ENCODE measurements at places on chromosomes 3 and 15. TPM values are rescaled to one million over a fixed set of nuclear protein-coding genes. Genes with fewer than 3 reads are reported as not detected.

- H3K27me3 ChIP-seq, result no peaks in the 10 kb centered on the region
- no peaks in the 10 kb centered on the region for H3K36me3 ChIP-seq
- DNase-seq, result no peak
- H3K4me1 ChIP-seq, result peaks cover 27% of the 10 kb centered on the region
- H3K4me3 ChIP-seq, result no peak overlapping the region
These were observed 413.3 kb downstream of the NAALADL2 start for GRCh38 chr3:175272392-175272791.

The FSIP1 gene
- total RNA-seq, result 1.6 TPM

DNA sequence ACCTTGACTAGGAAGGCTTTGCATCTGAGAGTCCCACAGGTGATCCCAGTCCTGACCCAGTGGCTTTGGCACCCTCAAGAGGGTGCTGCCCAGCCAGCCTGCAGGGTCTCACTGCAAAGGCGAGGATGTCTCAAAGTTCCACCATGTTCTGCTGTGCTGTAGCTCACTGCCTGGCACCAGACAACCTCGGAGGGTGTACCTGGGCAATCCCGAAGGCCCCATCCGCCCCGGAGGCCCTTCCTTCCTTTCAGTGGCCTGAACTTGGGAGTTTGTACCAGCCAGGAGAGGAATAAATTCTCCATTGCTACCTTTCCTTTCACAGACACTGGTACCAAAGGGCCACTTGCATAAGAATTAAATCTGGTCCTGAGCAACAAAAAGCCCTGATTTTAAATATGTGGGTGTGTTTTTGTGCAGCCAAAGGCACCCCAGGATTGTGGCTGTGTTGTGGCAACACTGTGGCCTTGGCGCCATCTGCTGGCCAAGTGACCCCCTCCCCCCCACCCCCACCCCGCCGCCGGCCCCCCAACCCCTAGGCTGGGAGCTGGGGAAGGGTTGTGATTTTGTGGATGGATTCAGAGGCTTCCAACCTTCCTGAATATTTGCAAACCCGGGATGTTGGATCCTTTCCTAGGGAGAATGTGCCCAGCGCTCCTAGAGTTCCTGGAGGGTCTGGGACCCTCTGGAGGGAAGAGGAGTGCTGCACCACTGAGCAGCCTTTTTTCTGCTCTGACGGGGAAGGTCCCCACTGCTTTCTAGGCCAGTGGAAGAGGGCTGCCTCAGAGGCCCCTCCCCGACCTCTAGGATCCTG is 9.7 kb upstream of the PTPN23 start:
- peaks cover 3% of the 10 kb centered on the region for H3K27me3 ChIP-seq
- peak; percentile 16 for DNase-seq
- peaks cover 8% of the 10 kb centered on the region for H3K4me1 ChIP-seq
- no peaks in the 10 kb centered on the region for H3K36me3 ChIP-seq
- no peak overlapping the region for H3K4me3 ChIP-seq

The GRAMD1C gene
- total RNA-seq, result 5.8 TPM

GRCh38 chr15:35000511-35000910 is 12.4 kb upstream of the ZNF770 start:
- no peaks in the 10 kb centered on the region for H3K36me3 ChIP-seq
- DNase-seq, result peak; percentile 75
- H3K4me3 ChIP-seq, result no peak overlapping the region

The ARNT2 gene
- 15.1 TPM for total RNA-seq

DNA sequence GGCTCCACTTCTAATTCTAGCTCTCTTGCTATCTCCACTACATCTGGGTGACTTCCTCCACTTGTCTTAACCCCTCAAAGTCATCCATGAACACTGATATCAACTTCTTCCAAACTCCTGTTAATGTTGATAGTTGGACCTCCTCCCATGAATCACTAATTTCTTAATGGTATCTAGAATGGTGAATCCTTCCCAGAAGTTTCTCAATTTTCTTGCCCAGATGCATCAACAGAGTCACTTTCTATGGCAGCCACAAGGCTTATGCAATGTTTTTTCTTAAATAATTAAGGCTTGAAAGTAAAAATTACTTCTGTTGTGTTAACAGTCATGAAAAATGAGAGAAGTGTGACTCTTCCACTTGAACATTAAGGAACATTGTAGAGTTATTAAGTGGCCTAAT is 164.3 kb downstream of the PCCB start:
- H3K36me3 ChIP-seq, result peaks cover 4% of the 10 kb centered on the region
- H3K4me3 ChIP-seq, result no peak overlapping the region
- H3K27ac ChIP-seq, result peak overlapping the region; percentile 17

GRCh38 chr3:195241592-195242355 is 29.2 kb downstream of the XXYLT1 start:
- no peaks in the 10 kb centered on the region for H3K27me3 ChIP-seq
- H3K4me1 ChIP-seq, result no peaks in the 10 kb centered on the region
- H3K4me3 ChIP-seq, result no peak overlapping the region
- no peak for DNase-seq

GRCh38 chr15:68210821-68211655 is 5.9 kb upstream of the CALML4 start:
- DNase-seq, result peak; percentile 32
- no peaks in the 10 kb centered on the region for H3K4me1 ChIP-seq
- no peaks in the 10 kb centered on the region for H3K36me3 ChIP-seq
- no peak overlapping the region for H3K4me3 ChIP-seq
- H3K27me3 ChIP-seq, result peaks cover 1% of the 10 kb centered on the region

DNA sequence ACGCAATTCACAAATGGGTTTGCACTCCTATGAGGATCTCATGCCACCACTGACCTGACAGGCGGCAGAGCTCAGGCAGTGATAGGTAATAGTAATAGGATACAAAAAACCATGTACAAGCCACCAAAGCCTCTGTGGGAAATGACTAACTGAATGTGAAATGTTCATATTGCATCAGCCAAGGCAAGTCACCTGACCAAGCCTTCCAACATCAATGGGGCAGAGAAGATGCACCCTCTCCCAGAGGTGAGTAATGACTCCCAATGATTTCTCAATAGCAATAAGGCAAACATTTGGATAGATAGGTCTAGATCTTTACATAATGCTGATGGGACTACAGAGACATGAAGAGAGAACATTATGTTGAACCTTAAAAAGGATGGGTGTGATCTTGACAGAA is 14.9 kb downstream of the CNTN3 start:
- peaks cover 27% of the 10 kb centered on the region for H3K36me3 ChIP-seq
- peaks cover 51% of the 10 kb centered on the region for H3K4me1 ChIP-seq
- H3K27ac ChIP-seq, result no peak overlapping the region
- DNase-seq, result peak; percentile 36
- H3K27me3 ChIP-seq, result peaks cover 2% of the 10 kb centered on the region

GRCh38 chr3:111923095-111923771 is 55.6 kb upstream of the ABHD10 start:
- peaks cover 47% of the 10 kb centered on the region for H3K4me1 ChIP-seq
- H3K27ac ChIP-seq, result peak overlapping the region; percentile 64
- peaks cover 2% of the 10 kb centered on the region for H3K27me3 ChIP-seq
- peaks cover 66% of the 10 kb centered on the region for H3K36me3 ChIP-seq
- peak overlapping the region; percentile 20 for H3K4me3 ChIP-seq

DNA sequence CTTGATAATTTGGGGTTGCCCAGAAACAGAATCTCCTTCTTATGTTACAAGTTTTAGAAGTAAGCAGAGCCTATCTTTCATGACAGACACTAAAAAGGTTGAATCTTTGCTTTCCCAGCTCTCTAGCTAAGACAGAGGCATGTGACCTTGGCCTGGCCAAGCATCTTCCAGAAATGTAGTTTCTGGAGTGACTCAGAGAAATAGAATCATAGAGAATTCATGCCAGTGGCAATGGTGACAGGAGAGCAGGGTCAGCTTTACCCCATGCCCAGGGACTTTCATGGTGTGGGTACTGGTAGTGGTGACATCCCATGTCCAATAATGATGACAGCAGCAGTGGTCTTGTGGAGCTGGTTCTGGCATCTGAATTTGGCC is 4.0 kb upstream of the PARP6 start:
- DNase-seq, result peak; percentile 36
- peaks cover 28% of the 10 kb centered on the region for H3K4me1 ChIP-seq
- H3K4me3 ChIP-seq, result no peak overlapping the region
- H3K27ac ChIP-seq, result peak overlapping the region; percentile 4
- no peaks in the 10 kb centered on the region for H3K36me3 ChIP-seq

The HESX1 gene
- total RNA-seq, result not detected

DNA sequence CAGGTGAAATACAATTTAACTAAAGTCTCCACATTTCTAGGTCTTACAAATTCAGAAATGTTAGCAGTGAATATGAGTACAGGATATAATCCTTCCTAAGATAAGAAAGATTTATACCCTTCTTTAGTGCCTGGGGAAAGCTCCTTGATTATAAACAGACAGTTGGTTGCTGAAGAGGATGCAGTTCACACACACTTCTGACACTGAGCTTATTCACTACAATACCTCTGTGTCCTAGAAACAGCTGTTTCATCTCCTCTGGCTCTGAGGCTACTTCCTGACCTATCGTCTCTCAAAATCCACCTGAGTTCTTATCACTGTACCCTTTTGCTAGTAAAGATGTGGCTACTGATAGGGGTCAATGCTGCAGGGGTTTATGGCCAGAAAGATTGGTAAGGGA is 57.1 kb downstream of the TP63 start:
- no peak for DNase-seq
- H3K27me3 ChIP-seq, result no peaks in the 10 kb centered on the region
- H3K4me1 ChIP-seq, result no peaks in the 10 kb centered on the region
- no peak overlapping the region for H3K4me3 ChIP-seq
- no peaks in the 10 kb centered on the region for H3K36me3 ChIP-seq

The CHAC1 gene
- 26.2 TPM for total RNA-seq

- peaks cover 88% of the 10 kb centered on the region for H3K4me1 ChIP-seq
- H3K4me3 ChIP-seq, result no peak overlapping the region
- H3K27me3 ChIP-seq, result peaks cover 7% of the 10 kb centered on the region
- no peak for DNase-seq
- peak overlapping the region; percentile 65 for H3K27ac ChIP-seq
These were observed 63.1 kb downstream of the VGLL4 start for GRCh38 chr3:11580645-11581044.

DNA sequence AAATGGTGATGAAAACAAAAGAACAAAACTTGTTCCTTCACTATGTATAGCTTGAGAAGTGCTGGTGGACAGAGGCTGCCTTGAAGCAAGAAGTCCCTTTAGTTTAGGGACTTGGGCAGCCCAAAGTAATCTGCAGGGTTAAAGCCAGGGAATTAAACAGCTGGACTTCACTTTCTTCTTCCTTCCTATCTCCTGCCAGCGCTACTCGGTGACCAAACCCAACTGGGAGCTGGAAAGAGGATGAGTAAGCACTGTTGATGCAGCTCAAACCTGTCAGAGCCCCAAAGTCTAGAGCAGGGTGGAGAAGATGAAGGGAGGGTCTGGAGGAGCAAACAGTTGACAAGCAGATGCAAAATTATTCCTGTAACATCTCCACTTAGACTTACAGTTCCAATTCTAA is 73.1 kb upstream of the FBN1 start:
- H3K4me3 ChIP-seq, result peak overlapping the region; percentile 46
- DNase-seq, result peak; percentile 54
- H3K4me1 ChIP-seq, result peaks cover 76% of the 10 kb centered on the region
